Naive B cell (primary cell): ENCODE measurements at places on chromosomes 5 and 9. TPM values are rescaled to one million over a fixed set of nuclear protein-coding genes. Genes with fewer than 3 reads are reported as not detected.

GRCh38 chr5:104937598-104937997 lies 1375.0 kb upstream of the NUDT12 start:
- no peak overlapping the region for H3K27ac ChIP-seq
- DNase-seq = no peak
- no peak overlapping the region for H3K4me3 ChIP-seq
- H3K27me3 ChIP-seq = no peaks in the 10 kb centered on the region
- H3K36me3 ChIP-seq = no peaks in the 10 kb centered on the region

- no peaks in the 10 kb centered on the region for H3K36me3 ChIP-seq
- H3K4me1 ChIP-seq = peaks cover 41% of the 10 kb centered on the region
Measured at GRCh38 chr9:92961627-92962302, 14.4 kb downstream of the FGD3 start.

DNA sequence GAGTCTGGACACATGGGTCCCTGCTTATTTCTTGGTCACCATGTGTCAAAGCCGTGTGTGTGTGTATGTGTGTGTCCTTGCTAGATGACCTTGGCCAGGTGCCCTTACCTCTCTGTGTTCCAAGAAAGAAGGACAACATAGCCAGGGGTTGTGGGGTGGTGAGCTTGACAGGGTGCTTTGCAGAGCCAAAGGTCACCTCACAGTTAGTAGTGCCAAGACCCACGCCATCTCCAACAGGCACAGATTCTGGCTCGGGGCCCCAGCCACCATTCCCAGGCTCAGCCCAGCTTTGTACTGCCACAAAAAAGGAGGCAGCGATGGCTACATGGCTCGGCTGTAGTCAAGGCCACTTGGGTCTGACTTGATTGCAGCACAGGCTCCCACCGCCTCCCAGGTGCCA lies 39.5 kb downstream of the CXXC5 start:
- no peak for DNase-seq

GRCh38 chr5:142878638-142879037 lies 108.5 kb downstream of the ARHGAP26 start:
- H3K27me3 ChIP-seq = no peaks in the 10 kb centered on the region
- no peaks in the 10 kb centered on the region for H3K4me1 ChIP-seq
- H3K27ac ChIP-seq = no peak overlapping the region

GRCh38 chr9:76943054-76943453 lies 37.1 kb upstream of the PRUNE2 start:
- H3K27me3 ChIP-seq = peaks cover 9% of the 10 kb centered on the region
- H3K27ac ChIP-seq = no peak overlapping the region
- H3K36me3 ChIP-seq = no peaks in the 10 kb centered on the region
- no peak overlapping the region for H3K4me3 ChIP-seq

The IL5 gene
- polyA plus RNA-seq = not detected

The FST gene
- not detected for polyA plus RNA-seq

The RFESD gene
- 3.9 TPM for polyA plus RNA-seq
